ENCODE measurements at places on chromosomes 1 and 21. TPM values are rescaled to one million over a fixed set of nuclear protein-coding genes. Genes with fewer than 3 reads are reported as not detected.

NTMT2 gene
- 1.7 TPM for total RNA-seq

OR2W3 gene
- total RNA-seq = 0.91 TPM

DNA sequence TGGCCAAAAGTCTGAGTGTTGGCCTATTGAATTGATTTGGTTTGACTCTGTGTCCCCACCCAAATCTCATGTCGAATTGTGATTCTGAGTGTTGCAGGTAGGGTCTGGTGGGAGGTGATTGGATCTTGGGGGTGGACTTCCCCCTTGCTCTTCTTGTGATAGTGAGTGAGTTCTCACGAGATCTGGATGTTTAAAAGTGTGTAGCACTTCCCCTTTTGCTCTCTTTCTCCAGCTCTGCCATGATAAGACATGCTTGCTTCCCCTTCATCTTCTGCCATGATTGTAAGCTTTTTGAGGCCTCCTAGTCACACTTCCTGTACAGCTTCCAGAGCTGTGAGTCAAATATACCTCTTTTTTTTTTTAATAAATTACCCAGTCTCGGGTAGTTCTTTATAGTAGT lies 297.1 kb upstream of the ZRANB2 start:
- no peaks in the 10 kb centered on the region for H3K4me1 ChIP-seq
- no peak overlapping the region for H3K4me3 ChIP-seq
- no peaks in the 10 kb centered on the region for H3K36me3 ChIP-seq
- no peaks in the 10 kb centered on the region for H3K27me3 ChIP-seq

GRCh38 chr1:241592273-241592958 lies 47.8 kb downstream of the CHML start:
- H3K4me3 ChIP-seq = no peak overlapping the region
- no peaks in the 10 kb centered on the region for H3K27me3 ChIP-seq
- DNase-seq = no peak
- H3K27ac ChIP-seq = no peak overlapping the region
- no peaks in the 10 kb centered on the region for H3K36me3 ChIP-seq

- peaks cover 88% of the 10 kb centered on the region for H3K36me3 ChIP-seq
- no peaks in the 10 kb centered on the region for H3K27me3 ChIP-seq
- H3K4me1 ChIP-seq = peaks cover 13% of the 10 kb centered on the region
Measured at GRCh38 chr1:46646844-46647243, 21.3 kb downstream of the ATPAF1 start.

GRCh38 chr1:237851210-237851845 lies 39.4 kb downstream of the ZP4 start:
- no peaks in the 10 kb centered on the region for H3K27me3 ChIP-seq
- no peak overlapping the region for H3K27ac ChIP-seq
- H3K36me3 ChIP-seq = no peaks in the 10 kb centered on the region
- DNase-seq = no peak
- H3K4me1 ChIP-seq = no peaks in the 10 kb centered on the region

GRCh38 chr1:199452627-199453026 lies 574.9 kb upstream of the NR5A2 start:
- no peak overlapping the region for H3K4me3 ChIP-seq
- no peaks in the 10 kb centered on the region for H3K27me3 ChIP-seq
- DNase-seq = no peak
- H3K36me3 ChIP-seq = no peaks in the 10 kb centered on the region
- no peak overlapping the region for H3K27ac ChIP-seq
